ENCODE measurements at places on chromosomes 12 and 14.

DNA sequence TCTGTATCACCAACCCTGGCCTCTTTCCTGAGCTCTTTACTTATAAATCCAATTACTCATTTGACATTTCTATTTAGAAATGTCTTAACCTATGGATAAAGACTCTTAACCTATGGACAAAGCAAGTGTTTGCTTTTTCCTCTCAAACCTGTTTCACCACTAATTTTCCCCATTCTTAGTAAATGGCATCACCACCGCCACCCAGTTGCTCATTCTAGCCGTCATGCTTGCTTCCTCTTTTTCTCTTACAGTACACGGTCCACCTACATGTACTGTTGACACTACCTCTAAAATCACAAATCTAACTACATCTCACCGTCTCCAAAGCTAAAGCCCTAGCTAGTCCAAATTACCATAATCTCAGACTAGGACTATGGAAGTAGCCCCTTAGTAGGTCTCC, 60.0 kb downstream of the CAPS2 start:
- no peaks in the 10 kb centered on the region for H3K36me3 ChIP-seq
- H3K4me1 ChIP-seq = no peaks in the 10 kb centered on the region
- no peak overlapping the region for H3K27ac ChIP-seq

DNA sequence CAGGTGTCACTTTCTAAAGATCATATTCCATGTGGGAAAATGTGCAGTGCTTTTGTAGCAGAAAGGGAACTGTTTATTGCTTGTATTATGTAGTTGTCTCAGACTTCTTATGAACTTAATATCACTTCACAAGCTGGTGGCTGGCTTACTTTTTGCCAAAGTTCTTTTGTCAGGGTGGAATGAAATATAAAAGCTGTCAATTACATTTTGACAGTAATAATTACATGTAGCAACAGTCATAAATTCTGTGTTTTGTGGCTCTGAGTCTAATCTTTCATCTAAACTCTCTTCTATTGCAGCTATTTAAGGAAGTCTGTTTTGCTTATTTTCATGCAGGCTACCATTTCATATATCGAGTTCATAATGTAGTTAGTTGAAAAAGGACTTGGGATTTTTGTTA, 106.6 kb downstream of the OTOGL start:
- no peak overlapping the region for H3K27ac ChIP-seq
- DNase-seq = no peak
- no peaks in the 10 kb centered on the region for H3K4me1 ChIP-seq
- no peaks in the 10 kb centered on the region for H3K27me3 ChIP-seq

DNA sequence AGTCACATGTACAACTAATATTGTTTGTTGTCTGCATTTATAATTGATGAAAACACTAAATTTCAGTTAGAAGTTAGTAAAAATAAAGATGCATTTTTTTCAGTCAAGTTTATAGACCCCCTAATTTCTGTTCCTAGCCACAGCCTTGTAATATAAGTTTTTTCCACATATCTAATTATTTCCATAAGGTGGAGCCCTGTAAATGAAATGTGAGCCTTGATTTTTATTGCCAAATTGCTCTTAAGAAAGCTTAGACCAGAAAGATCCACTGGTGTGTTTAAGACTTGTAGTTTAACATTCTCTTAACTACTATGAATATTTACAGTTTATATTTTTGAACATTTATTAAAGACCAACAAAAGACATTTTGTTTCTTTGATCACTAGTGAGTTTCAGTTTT, 322.1 kb upstream of the RGS6 start:
- H3K27me3 ChIP-seq = no peaks in the 10 kb centered on the region
- no peak overlapping the region for H3K27ac ChIP-seq
- H3K4me3 ChIP-seq = no peak overlapping the region

DNA sequence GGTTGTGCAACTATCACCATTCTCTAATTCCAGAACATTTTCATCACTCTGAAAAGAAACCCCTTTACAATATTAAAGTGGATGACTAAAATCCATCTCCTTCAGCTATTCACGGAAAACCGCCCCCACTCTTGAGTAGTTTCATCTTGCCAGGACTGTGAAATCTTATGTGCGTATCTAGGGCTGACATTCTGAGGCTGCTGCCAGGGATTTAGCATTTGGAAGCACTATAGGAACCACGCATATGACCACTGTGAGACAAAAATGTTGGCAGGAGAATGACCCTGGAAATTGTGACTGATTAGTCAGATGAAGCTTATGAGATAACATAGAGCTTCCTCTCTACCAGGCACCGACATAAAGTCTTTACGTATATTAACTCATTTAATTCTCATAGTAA, 305.2 kb upstream of the PDE3A start:
- H3K27ac ChIP-seq = no peak overlapping the region
- no peaks in the 10 kb centered on the region for H3K4me1 ChIP-seq
- no peak overlapping the region for H3K4me3 ChIP-seq
- DNase-seq = peak; percentile 50
- H3K36me3 ChIP-seq = no peaks in the 10 kb centered on the region

DNA sequence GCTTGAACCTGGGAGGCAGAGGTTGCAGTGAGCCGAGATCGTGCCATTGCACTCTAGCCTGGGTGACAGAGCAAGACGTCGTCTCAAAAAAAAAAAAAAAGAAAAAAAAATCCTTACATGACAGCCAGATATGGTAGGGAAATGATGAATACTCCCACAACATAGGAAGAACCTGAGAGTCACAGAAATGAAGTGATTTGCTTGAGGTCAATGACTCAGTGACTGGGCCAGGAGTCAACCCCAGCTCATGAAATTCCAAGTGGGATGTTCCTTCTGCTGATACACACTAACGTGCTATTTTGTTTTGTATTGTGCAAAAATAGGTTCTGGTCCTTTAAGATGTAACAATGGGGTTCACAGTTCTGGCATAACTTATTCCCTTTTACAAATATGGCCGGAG, 9.0 kb downstream of the RHOF start:
- peaks cover 30% of the 10 kb centered on the region for H3K4me1 ChIP-seq
- H3K27ac ChIP-seq = peak overlapping the region; percentile 78

DNA sequence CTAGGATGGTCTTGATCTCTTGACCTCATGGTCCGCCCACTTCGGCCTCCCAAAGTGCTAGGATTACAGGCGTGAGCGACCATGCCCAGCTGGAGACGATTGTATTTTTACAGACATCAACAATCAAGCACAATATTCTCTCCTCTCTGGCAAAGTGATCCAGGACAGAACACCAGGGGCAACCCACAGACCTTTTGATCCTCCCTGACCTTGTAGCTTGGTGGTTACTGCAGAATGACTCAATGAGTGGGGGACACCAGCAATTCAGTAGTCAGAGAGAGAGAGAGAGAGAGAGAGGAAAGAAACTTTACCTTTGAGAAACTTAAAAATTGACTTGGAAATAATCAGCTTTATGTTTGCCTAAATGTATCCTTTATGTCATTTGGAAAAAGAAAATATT, 51.2 kb downstream of the DRAM1 start:
- no peak for DNase-seq
- no peak overlapping the region for H3K4me3 ChIP-seq
- H3K27ac ChIP-seq = no peak overlapping the region

GRCh38 chr12:68495336-68496070, 115.2 kb upstream of the RAP1B start:
- H3K27ac ChIP-seq = no peak overlapping the region
- DNase-seq = peak; percentile 64
- peaks cover 29% of the 10 kb centered on the region for H3K4me1 ChIP-seq
- H3K27me3 ChIP-seq = no peaks in the 10 kb centered on the region
- H3K4me3 ChIP-seq = no peak overlapping the region

GRCh38 chr12:107320033-107320928, 226.9 kb upstream of the CRY1 start:
- peak; percentile 73 for DNase-seq
- peaks cover 25% of the 10 kb centered on the region for H3K27me3 ChIP-seq
- peaks cover 12% of the 10 kb centered on the region for H3K4me1 ChIP-seq
- no peak overlapping the region for H3K27ac ChIP-seq
